Activated CD8-positive, alpha-beta memory T cell treated with anti-CD3 and anti-CD28 coated beads for 1 hour (primary cell): ENCODE measurements at places on chromosomes 11 and 22.

GRCh38 chr11:33521384-33521783 is 179.2 kb downstream of the C11orf91 start:
- DNase-seq, result no peak

- no peak for DNase-seq
Measured at GRCh38 chr11:111417011-111417765, 38.1 kb upstream of the POU2AF1 start.

DNA sequence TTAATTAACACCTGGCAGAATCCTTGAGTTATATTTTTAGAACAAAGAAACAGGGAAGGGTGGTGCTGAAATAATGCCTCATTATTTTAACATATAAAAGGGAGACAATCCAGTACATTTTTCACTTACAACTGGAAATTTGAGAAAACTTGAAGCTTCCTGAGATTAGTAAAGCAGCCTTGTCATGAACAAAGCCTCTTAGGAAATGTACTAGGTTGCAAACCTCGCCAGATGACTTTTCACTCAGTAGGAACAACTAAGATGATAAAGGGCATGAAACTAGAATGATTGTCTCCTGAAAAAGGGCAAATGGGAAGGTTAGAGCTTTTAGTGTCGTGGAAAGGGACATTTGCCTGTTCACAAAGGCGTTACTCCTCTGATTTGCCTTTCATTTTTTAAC is 289.6 kb downstream of the ETS1 start:
- no peak for DNase-seq

GRCh38 chr22:46437671-46438440 is 99.6 kb downstream of the CELSR1 start:
- no peak for DNase-seq

GRCh38 chr22:49720279-49720959 is 107.3 kb downstream of the BRD1 start:
- DNase-seq, result no peak

- no peak for DNase-seq
Measured at GRCh38 chr11:78801161-78801884, 226.7 kb upstream of the NARS2 start.

- DNase-seq, result no peak
Measured at GRCh38 chr22:42801252-42802080, 55.6 kb downstream of the ARFGAP3 start.

DNA sequence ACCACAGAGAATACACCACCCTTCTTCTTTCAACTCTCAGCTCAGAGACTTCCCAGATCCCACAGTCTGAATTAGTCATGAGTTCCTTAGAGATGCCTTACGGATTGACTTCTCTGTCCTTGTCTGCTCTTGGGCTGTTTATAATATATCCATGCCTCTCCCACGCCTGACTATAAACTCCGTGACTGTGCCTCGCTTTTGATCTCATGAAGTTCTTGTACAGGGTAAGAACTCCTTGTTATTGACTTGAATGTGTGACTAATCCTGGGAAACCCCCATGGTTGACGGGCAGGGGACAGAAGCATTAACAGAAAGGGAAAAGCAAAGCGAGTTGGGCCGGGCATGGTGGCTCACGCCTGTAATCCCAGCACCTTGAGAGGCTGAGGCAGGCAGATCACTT is 62.4 kb upstream of the POU2AF1 start:
- DNase-seq, result no peak

GRCh38 chr22:23055449-23056179 is 14.7 kb upstream of the GNAZ start:
- no peak for DNase-seq

DNA sequence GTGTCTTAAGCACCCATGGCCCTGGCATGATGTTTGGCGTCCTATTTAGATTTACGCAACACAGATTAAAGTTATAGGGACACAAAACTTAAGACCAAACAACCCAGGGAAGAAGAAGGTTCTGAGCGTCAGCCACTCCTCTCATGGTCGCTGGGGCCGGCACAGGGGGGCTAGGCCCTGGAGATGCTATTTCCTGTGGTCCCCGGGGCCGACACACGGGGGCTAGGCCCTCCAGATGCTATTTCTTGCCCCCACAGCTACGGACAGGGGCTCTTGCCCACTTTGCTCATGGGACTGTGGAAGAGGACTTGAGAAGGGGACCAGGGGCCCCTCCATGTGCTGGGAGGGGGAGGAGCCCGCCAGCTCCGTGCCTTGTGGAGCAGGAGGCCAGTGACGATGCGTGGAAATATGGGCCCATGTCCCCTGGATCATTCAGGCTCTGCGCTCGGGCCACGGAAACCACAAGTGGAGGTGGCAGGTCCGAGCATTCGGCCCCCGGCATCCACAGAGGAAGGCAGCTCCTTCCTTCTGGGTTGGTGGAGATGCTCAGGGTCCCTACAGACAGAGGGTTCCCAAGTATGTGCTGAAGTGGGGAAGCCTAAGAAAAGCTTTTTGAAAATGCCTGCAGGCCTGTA is 711.1 kb downstream of the BRD1 start:
- DNase-seq, result no peak
